Left ventricle myocardium inferior (tissue), 1 donor: ENCODE measurements at places on chromosomes 5 and 9.

DNA sequence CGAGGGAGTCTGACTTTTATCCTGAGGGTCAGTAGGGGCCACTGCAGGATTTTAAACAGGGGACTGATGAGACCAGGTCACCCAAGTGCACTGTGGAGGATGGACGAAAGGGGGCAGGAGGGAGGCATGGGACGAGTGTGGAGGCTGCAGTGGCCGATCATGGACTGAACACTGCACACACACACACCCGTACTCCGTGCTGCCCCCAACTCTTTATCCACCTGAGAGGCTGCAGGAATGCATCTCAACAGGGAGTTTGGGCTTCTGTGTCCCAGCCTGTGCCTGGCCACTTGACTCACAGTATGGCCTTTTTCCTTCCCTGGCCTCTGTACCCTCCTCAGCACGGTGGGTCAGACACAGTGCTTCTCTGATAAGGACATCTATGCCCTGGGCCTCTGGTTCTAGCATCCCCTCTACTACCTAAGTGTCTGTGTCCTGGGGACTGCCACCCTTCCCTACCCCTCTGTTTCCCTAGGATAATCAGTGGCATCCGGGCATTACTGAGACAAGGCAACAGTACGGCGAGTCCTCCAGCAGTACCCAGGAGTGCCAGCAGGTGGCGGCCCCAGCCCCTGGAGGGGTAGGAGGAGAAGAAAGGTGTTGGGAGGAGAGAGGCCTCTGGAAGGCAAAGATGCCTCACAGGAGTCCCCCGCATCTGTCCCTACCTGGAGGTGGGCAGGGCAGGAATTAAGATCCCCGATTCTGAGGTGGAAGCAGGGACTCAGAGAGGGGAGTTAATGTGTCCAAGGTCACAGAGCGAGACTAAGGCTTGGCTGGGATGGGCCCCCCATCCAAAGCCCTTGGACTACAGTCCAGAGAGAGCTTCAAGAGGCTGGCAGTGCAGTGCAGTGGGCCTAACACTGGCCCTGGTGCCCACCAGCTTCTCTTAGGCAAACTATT, 5.1 kb upstream of the CDX1 start:
- DNase-seq = peak; percentile 86

- DNase-seq = no peak
Measured at GRCh38 chr5:147538236-147538635, 28.4 kb upstream of the DPYSL3 start.

DNA sequence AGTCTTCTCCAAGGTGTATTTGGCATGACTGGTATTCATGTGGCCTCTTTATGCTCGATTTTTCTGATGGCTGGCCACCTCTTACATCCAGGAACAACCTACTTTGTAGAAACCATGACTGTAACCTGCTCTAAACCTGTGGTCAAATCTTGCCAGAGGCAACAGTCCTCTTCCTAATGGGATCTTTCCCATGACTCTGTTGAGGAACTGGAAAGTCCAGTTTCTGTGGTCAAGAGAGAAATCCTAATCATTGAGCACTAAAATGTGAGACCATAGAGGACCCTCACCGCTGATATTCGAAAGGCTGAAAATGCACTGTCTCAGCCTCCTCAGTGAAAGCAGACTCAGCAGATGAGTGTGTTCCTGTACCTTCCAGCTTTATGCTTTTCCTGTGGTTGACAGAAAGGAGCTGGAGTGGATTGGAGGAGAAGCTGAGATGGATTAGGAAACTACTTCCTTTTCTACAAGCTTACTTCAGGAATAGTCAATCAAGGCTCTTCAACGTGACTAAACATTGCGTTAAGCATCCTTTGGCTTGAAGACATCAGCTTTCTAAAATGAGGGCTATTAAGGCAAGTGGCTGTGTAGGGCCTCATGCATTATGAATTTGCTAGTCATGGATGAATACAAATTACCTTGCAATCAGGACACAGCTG, 69.7 kb upstream of the DAPK1 start:
- DNase-seq = no peak

DNA sequence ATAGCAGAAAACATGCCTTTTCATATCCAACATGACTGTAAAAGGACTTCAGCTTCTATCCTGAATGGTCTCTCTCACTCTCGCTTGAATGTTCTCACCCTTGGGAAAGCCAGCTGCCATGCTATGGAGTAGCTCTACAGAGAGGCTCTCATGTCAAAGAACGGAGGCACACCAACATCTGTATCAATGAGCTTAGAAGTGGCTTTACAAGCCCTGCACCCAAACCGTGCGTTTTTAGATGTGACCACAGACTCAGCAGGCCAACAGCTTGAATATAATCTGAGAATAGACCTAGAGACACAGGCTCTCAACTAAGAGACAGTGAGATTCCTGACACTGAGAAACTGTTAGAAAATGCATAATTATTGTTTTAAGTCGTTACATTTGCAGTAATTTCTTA, 1231.6 kb upstream of the CDH9 start:
- no peak for DNase-seq

GRCh38 chr5:135887881-135888614, 7.6 kb downstream of the IL9 start:
- no peak for DNase-seq
